ENCODE measurements at places on chromosomes 5 and 9.

DNA sequence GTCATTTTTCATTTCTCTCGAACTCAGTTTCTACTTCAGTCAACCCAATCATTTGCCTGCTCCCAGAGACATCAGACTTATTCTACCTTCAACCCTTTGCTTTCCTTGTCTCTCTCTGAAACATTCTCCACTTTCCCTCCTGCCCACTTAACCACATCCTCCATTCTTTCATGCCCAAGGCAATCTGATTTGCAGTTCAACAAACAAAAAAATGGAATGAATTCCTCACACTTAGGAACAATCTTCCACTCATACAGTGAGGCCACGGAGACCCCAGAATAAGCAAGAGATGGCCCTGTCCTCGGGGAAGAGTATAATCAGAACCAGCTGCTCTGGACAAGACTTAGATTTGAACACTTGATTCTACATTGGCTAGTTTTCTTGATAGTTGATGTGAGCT is 180.5 kb downstream of the RFK start:
- no peak for DNase-seq

GRCh38 chr9:14219850-14220249 is 94.1 kb downstream of the NFIB start:
- DNase-seq: no peak

DNA sequence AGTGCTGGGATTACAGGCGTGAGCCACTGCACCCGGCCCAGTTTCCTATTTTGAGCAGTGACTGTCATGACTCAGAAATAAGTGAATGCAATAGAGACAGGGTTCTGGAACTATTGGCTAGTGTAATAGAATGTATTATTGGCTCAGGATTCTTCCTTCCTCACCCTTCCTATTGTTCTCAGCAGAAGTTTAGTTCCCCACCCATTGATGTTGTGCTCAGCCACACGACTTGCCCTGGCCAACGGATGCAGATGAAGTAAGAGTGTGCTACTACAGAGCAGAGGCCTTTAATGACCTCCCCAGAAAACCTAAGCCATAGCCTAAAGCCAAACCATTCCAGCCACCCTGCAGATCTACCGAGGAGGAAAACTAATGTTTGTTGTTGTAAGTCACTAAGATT is 287.9 kb downstream of the AGTPBP1 start:
- DNase-seq: no peak

DNA sequence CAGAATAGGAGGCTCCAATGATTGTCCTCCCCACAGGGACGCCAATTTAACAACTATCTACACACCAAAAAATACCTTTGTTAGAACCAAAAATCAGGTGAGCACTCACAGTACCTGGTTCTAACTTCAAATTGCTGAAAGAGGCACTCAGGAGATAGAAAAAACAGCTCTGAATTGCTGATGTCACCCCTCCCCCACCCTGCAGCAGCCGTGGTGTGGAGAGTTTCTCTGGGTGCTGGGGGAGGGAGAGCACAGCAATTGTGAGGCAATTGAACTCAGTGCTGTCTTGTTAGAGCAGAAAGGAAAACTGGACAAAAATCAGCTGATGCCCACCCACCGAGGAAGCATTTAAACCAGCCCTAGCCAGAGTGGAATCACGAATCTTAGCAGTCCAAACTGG is 41.8 kb downstream of the TNFSF8 start:
- DNase-seq: no peak

DNA sequence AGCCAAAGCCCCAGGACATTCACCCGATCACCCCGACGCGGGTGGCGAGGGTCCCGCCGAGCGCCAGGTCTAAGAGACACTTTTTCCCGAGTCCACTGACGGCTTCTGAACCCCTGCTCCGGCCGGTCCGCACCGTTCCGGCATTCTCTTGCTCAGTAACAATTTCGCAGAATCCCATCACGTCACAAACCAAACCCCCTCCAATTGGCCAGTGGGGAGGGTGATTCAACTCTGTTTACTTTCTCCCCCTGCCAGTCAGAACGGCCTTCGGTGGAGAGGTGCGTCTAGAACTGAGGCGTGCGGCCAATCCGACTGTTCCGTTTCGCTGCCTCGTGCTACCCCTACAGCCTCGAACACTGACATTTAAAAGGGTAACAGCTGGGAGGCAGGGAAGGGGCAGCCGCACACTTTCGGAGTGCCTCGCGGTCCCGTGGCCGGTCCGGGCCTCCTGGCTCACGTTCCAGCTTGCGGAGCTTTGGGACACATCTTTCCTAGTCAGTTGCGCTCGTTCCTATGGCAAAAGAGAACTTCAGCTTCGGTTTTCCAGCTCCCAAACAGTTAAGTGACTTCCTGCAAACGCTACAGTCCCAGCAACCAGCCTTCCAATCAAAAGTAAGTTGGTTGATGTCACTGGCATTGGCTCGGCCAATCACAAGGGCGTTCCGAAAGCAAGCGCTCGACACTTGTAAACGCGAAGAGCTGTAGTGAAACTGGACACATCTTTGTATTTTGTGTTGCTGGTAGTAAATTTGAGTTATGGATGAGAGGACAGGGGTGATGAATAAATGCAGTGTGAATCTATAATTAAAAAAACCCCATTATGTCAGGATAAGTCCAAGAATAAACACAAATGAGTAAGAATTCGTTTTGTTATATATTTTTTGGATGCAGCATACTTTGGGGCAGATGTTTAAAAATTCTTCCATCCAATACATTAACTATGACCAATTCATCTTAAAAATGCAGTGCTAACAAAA is at the start of gene KLF9:
TSS of gene KLF9 (minus strand) at position 859 of the 977 bp plus-strand sequence. CDS start 1,294 bp downstream, outside the sequence.
- peak; percentile 88 for DNase-seq

DNA sequence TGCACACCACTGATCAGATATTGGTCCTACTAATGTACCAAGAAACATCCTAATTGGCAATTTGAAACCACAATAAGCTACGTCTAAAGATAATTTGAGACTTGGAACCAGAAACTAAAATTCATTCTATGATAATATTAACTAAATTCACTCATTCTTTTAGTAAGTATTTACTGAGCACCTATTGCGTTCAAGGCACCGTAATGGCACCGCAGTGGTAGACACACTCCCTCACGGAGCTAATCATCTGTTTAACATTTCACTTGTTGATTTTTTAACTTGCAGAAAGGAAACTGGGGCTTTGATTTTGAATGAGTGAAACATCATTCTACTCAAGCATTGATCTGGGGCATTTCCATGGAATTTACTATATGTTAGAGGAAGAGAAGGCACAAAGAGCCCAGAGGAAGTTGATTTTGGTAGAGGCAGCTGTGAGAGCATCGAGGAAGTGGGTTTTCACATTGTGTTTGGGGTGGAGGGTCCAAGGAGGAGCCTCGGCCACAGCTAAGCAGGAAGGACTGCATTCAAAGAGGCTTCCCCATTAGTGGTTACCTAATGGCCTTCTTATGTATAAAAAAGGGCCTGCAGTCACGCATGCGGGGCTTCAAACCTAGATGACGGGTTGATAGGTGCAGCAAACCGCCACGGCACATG is 7.1 kb downstream of the RAPGEF1 start:
- no peak for DNase-seq

- DNase-seq: no peak
These were observed 224.3 kb downstream of the NR3C1 start for GRCh38 chr5:143179126-143179740.

DNA sequence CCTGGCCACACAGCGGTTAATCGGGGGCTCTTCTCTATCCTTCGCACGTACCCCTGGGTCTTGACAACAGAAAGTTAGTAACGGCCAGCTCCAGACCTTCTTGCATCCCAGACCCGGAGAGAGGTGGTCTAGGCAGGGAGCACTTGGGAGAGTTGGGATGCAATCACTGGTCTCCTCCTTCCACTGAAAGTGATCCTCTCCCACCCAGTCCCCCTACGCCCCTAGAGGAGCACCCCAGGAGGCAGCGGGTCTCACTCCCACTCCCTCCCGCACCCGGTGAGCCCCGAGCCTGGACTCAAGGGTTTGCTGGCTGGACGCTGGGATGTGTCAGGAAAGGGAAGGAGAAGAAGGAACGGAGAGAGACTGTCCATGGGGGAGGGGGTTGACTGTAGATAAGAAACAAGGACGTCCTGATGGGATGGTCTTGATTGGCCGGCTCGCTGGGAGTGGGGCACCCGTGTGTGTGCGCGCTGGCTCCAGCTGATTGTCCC is 2.0 kb downstream of the RORB start:
- no peak for DNase-seq

DNA sequence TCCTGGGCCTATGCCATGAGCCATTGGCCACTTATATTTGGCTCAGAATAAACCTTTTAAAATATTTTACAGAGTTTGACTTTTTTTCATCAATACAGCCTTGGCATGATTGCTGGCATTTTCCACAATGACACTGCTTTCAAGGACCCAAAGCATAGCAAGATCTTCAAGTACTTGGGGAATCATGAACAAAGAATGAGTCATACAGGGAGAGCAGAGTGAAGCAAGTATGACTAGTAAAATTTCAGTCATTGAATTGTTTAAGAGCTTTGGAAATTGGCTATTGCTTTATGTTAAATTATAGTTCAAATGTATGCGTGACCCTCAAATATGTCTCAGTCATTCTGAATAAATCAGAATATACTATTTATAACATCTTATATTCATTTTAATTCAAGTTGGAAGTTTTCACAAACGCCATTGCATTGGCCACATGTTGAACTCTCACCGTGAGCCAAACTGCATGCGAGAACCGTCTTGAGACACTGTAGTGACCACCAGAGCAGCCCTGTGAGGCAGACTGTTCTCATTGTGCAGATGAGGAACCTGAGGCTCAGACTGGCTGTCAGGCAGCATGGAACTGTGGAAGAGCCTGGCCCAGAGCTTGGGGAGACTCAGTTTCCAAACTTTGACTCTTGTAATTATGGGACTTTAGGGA is 52.9 kb downstream of the GDNF start:
- no peak for DNase-seq

GRCh38 chr5:180112181-180112861 is 40.8 kb upstream of the RNF130 start:
- DNase-seq: no peak
